Left lung (tissue), 14 donors: ENCODE measurements at places on chromosomes 11 and 22. TPM values are rescaled to one million over a fixed set of nuclear protein-coding genes. Genes with fewer than 3 reads are reported as not detected.

The ALDH3B2 gene
- 0.79 TPM for total RNA-seq

The TSGA10IP gene
- total RNA-seq: not detected

The SYT9 gene
- total RNA-seq: 0.10 TPM

The KDM4E gene
- not detected for total RNA-seq

The SYT7 gene
- 6.4 TPM for total RNA-seq

The UBQLNL gene
- 0.50 TPM for total RNA-seq

The PTPMT1 gene
- total RNA-seq: 75.2 TPM

The SUSD2 gene
- 63.2 TPM for total RNA-seq

The MPZL2 gene
- 117 TPM for total RNA-seq

The HMOX1 gene
- 43.4 TPM for total RNA-seq

The CD44 gene
- total RNA-seq: 479 TPM

The OR10G4 gene
- total RNA-seq: not detected

The NPAS4 gene
- total RNA-seq: not detected

The H19 gene
- total RNA-seq: 193 TPM

The STIP1 gene
- total RNA-seq: 124 TPM

The IGLL5 gene
- 10.6 TPM for total RNA-seq

The EXPH5 gene
- total RNA-seq: 31.7 TPM

The OR8D1 gene
- total RNA-seq: not detected

The APOBEC3G gene
- 15.7 TPM for total RNA-seq

The OR10A2 gene
- not detected for total RNA-seq

The ATM gene
- total RNA-seq: 79.4 TPM

The MS4A4A gene
- total RNA-seq: 93.6 TPM

The SLC35C1 gene
- total RNA-seq: 25.5 TPM

The DESI1 gene
- 27.2 TPM for total RNA-seq

The ARHGAP42 gene
- total RNA-seq: 18.3 TPM
